A172 (cell line): ENCODE measurements at places on chromosomes 7 and 10. TPM values are rescaled to one million over a fixed set of nuclear protein-coding genes. Genes with fewer than 3 reads are reported as not detected.
A peak's percentile ranks its signal among the peaks of the same experiment; 100 is the strongest.

The POU6F2 gene
- total RNA-seq = not detected in 2 replicates

GRCh38 chr10:56240471-56240870, 120.6 kb downstream of the ZWINT start:
- DNase-seq = peak; percentile 30

DNA sequence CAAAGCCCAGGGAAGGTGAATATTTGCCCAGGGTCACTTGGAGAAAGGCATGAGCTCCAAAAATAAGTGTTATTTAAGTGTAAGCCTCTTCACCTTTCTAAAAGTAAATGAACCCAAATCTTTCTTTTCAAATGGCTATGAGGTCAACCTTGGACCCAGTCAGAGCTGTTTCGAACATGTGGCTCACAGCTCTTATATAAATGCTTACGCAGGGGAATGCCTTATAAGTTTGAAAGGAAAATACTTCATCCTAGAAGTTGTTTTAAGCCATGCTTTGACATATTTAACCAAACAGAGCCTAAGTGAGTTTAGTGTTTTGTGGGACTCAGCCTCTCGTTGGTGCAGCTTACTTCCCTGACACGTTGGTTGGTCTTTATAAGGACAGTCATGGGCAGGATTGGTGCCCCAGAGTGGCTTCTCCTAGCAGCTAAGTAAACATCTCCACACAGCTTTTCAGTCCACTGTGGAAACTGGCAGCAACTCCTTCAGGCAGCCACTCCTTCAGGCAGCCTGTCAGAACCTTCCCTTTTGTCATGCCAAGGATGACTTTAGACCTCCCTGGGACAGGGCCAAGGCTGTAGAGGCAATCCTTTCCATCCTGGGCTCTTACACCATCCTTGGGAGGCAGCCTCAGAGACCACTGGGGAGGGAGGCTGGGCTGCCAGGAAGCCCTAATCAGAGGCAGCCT, 43.6 kb downstream of the MINDY4 start:
- no peak for DNase-seq

DNA sequence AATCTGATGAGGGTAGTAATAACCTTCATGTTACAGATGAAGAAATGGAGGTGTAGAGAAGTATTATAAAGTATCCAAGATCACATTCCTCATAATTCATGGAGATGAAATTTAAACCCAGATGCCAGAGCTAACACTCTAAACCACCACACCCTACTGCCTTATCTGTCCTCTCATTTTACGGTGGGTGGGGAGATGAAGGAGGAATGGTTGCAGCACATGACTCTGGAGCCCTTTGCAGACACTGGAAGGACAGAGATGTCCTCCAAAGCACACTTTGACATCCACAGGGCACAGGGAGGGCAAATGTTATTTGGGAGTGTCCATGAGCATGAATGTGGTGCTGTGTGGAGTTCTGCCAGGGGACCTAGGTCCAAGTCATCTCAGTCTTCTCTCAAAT, 1.1 kb downstream of the PLEKHS1 start:
- no peak for DNase-seq

DNA sequence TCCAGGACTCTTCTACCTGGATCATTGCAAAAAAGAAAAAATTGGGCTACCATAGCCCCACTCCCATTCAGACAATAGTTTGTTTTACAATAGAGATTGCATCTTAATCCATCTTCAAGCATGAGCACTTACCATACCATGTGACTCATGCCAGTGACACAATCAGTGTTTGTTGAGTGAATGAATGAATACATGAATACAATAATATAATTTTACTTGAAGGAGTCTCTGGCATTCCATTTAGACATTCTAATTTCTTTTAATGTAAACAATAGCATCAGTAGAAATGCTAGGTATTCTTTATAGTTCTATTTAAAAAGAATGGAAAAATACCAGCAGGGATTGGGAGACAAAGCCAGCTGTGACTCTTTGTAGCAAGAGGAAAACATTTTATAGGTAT, 141.6 kb upstream of the AKR1E2 start:
- DNase-seq = no peak
